Naive thymus-derived CD8-positive, alpha-beta T cell (primary cell): ENCODE measurements at places on chromosomes 7 and 10. TPM values are rescaled to one million over a fixed set of nuclear protein-coding genes. Genes with fewer than 3 reads are reported as not detected.
A peak's percentile ranks its signal among the peaks of the same experiment; 100 is the strongest.

HYCC1 gene
- 15.2 TPM for total RNA-seq

VAX1 gene
- not detected for total RNA-seq

DPP6 gene
- total RNA-seq, result not detected

KIF11 gene
- total RNA-seq, result 0.55 TPM

GRCh38 chr10:63456437-63457210 lies 9.2 kb downstream of the JMJD1C start:
- no peak for DNase-seq

GRCh38 chr7:105454095-105454747 lies 65.5 kb upstream of the SRPK2 start:
- DNase-seq, result no peak

DNA sequence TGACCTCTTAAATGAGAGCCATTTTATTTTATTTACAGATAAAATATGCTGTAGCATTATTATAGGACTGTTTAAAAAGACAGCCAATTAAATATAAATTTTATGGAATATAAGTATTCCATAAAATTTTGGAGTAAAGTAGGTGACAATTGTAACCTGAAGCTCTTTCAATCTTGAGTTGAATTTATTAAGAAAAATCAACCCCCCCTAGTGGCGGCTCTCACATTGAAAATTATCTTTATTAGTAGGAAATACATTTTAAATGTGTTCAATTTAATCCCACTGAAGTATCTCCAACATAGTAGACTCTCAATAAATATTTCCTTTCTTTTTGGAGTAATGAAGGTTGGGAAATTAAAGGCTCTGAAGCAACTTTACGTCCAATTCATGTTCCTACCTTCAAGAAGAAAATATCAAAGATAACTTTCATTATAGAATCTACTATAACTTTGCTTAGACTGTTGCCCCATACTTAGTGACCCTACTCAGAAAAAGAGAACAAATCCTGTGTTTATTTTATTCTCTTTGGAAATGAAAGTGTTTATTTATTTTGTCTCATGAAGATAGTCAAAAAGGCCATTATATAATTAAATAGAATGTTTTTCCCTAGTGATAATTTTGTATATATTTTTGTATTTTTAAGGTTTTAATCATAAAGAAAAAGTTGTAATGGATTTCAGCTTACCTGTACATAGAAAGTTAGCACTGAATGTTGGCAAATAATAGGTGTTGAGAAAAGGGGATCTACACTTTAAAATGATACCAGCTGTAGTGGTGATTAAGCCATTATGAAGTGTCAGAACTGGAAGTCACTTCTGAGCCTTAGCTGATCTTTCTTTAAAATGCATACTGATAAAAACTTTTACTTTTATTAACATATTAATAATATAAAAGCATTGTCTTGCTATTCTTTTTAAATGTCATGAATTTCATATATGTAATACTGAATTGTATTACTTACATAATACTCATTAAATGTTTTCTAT lies 3.3 kb downstream of the AHR start:
- peak; percentile 23 for DNase-seq

DNA sequence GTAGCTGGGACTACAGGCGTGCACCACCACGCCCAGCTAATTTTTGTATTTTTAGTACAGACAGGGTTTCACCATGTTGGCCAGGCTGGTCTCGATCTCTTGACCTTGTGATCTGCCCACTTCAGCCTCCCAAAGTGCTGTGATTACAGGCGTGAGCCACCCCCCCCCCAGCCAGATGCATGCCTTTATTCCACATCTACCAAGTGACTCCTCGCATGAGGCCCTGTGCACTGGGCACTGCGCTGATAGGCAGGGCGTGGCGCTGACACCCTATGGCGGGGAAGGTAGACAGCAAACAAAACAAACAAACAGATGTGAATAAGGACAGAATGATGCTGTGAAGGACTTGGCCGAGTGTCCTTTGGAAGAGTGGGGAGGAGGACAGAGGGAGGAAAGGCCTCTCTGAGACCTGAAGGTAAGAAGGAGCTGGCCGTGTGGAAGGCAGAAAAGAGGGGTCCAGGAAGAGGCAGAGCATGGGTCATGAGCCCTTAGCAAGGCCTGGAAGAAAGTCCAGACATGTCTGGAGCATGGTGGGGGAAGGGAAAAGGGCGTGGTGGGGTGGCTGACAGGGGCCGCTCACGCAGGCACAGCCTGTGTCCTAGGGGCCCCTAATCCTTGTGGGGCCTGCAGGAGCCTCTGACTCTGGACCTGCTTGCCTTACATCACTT lies 47.5 kb upstream of the CACUL1 start:
- no peak for DNase-seq

DNA sequence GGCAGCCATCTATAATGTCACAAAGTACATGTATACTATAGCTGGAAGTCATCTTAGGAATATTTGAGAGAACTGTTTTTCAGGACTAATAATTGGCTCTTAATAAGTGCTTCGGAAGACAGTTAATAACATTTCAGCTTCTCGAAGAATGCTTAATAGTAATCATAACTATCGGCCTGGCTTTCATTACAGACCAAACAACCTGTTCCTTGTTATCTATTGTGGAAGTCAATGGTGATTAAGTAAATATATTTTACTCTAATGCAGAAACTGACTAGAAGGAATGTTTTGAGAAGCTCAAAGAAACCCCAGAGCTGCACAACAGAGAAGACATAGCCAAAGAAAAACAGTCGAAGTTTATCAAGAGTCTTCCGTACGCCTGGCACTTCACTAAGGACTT lies 106.8 kb upstream of the FAM133B start:
- no peak for DNase-seq

GRCh38 chr7:108455551-108455997 lies 662 bp downstream of the NRCAM start:
- DNase-seq, result no peak

GRCh38 chr10:77756319-77757232 lies 119.0 kb upstream of the KCNMA1 start:
- DNase-seq, result no peak

GRCh38 chr7:16765436-16765859 lies 11.9 kb downstream of the TSPAN13 start:
- DNase-seq, result no peak

- peak; percentile 23 for DNase-seq
Measured at GRCh38 chr7:70856901-70857630, 274.9 kb upstream of the GALNT17 start.

DNA sequence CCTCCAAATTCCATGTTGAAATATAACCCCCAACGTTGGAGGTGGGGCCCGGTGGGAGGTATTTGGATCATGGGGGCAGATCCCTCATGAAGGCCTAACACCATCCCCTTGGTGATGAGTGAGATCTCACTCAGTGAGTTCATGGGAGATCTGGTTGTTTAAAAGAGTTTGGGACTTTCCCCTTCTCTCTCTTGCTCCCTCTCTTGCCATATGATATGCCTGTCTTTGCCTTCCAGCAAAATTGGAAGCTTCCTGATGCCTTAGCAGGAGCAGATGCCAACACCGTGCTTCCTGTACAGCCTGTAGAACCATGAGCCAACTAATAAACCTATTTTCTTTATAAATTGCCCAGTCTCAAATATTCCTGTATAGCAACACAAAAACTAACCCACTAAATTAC lies 55.7 kb upstream of the CDK1 start:
- DNase-seq, result no peak

GRCh38 chr7:71988201-71988600 lies 423.9 kb downstream of the CALN1 start:
- DNase-seq, result no peak

DNA sequence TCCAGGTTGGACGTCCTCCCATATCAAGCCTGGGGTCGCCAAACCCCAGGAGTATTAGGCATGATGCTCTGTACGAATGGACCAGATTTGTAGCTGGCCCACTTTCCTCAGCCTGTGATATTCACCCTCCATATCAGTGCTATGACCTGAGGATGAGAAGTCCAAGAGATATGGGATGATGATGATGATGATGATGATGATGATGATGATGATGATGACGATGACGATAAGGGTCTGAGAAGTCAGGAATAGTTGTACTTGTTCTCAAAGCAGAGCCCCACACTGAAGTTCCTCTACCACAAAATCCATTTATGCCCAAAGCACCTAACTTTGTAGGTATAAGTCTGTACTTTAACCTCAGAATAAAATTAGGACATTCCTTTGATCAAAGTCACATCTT lies 50.7 kb downstream of the AMPH start:
- DNase-seq, result no peak
